Lower lobe of right lung (tissue), 2 donors: ENCODE measurements at places on chromosomes 2 and 18. TPM values are rescaled to one million over a fixed set of nuclear protein-coding genes. Genes with fewer than 3 reads are reported as not detected.

The VWC2L gene
- total RNA-seq, result not detected

The DSEL gene
- 11.1 TPM for total RNA-seq

The SPDYA gene
- total RNA-seq, result 1.9 TPM

- DNase-seq, result no peak
These were observed 119.9 kb downstream of the LYPD1 start for GRCh38 chr2:132549935-132550670.

- no peak for DNase-seq
These were observed 15.2 kb upstream of the SLC8A1 start for GRCh38 chr2:40466935-40467572.

DNA sequence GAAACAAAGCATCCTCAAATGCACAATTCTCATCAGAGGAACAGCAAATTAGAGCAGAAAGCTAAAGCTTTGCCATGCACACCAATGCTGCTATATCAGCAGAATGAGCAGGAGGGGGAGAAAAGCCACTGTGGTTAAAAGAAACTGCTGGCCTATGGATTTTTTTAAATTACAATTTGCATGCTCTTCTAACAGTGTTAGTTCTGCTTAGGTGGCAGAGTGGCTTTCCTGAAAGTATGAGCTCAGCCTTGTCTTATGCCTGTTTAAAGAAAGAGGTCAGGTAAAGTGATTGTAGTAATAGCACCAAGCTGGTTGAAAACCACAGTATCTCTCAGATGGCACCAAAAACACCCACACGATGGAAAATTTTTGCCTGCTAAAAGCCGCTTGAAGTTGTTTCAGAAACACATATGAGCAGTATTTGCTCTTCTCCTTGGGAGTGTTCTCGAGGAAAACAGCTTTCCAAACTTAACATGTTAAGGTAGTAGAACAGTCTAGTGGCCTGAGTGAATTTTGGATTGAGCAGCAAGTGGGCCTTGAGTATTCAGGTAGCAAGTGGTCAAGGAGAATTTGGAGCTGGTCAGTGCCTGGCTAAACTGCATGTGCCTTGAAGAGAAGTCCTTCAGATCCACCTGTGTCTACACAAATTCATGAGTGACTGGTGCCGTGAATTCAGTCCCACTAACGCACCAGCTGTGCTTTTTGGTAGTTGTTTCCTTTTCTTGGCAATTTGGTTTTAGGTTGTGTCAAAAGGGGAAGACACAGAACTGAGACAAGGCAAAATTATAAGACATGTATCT, 19.6 kb upstream of the NDUFV2 start:
- DNase-seq, result no peak

DNA sequence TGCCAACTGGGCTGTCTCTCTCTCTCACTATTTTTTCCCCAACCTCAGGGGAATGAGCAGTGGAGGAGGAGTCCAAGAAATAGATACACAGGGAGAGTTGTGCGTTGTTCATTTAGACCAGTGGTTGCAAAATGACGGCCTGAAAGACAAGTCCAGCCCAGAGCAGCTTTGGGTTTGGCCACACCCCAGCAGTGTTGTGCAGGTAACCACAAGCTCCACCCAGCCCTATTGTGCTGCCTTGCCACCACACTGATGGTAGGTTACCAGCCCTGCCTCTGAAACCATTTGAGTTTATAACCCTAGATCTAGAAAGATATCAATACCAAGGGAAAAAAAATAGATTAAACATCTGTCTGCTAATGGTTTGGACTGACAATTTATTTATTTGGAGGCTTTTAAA, 144.3 kb downstream of the CMPK2 start:
- DNase-seq, result no peak
